ENCODE measurements at places on chromosomes 11 and 22. TPM values are rescaled to one million over a fixed set of nuclear protein-coding genes. Genes with fewer than 3 reads are reported as not detected.

Gene SYT7
- 0.54 TPM for total RNA-seq

Gene RTN4RL2
- not detected for total RNA-seq

Gene UBQLNL
- total RNA-seq = not detected

Gene OR8D1
- total RNA-seq = not detected

Gene DBX1
- total RNA-seq = not detected

Gene GATD1
- 42.3 TPM for total RNA-seq

Gene UPK3A
- not detected for total RNA-seq

Data from cardiac atrium fibroblast (primary cell).